ENCODE measurements at places on chromosomes 7 and 10.

- DNase-seq = no peak
These were observed 88.0 kb upstream of the CTTNBP2 start for GRCh38 chr7:117961235-117961634.

- no peak for DNase-seq
These were observed 150.9 kb upstream of the UNC5B start for GRCh38 chr10:71061472-71061871.

DNA sequence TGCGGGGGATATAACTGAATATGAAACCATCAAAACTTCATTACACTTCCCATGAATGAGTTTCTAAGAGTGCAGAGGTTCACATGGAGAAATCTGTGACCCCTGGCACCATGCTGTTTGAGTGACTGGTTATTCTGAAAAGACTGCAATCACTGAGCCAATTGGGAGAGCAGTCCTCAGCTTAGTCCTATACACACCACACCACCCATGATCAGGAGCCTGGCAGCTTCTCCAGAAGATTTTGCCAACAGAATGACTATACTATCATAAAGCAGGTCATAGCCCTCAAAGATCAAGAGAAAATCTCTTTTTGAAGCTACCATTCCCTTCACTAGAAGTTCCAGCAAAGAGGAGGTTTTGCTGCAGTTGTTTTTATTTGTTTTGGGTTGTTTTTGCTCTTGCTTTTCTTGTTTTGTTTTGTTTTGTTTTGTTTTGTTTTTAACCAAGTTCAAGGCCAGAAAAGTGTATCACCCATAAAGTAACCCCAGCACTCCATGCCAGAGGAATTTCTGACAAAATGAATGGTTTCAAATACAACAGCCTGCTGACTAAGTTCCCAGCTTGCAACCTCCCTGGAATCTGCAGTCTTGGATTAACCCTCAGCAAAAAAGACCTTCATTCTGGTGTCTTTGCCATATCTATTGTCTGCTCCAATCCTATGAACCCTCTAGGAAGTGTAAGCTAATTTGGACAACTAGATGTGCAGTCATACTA, 19.7 kb upstream of the HGF start:
- DNase-seq = no peak

GRCh38 chr10:96986200-96986856, 154.2 kb downstream of the LCOR start:
- DNase-seq = no peak

- no peak for DNase-seq
These were observed 246.9 kb upstream of the GLI3 start for GRCh38 chr7:42483886-42484285.

- DNase-seq = no peak
These were observed 148.9 kb downstream of the PARD3 start for GRCh38 chr10:34666008-34666704.

DNA sequence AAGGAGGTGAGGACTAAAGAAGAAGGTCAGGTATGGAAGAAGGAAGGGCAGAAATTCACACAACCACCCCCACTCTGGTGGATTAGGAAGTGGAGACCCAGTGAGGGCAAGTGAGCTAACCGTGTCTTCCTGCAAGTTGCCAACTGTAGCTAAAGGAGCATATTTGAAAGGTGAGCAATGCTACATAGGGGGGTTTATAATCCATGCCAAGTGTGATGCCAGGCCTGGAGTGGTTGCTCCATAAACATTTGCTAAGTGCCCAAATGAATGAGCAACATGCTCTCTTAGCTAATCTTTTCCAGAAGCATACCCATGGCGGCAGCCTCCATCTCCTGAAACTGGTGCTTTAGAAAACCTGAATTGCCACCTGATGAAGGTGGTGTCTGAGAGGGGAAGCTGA, 121.6 kb downstream of the LRRC18 start:
- no peak for DNase-seq

GRCh38 chr10:93072225-93072712, 1.4 kb upstream of the CYP26A1 start:
- DNase-seq = no peak

DNA sequence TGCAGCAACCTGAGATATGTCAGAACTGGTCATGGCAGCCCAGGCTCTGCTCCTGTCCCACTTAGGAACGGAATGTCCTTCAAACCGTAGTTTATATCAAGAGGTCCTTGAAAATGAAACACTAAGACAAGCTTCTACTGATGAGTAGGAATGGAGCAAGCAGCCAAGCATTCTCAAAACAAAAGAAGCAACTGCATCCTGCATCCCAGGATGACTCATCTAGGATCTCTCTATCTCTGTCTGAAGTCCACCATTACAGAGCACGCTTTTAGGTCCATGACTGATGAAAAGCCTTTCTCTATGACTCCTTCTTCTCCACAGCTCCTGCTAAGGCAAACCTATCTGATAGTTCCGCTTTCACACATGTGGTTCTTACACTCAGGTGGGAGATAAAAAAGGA, 16.3 kb downstream of the MBL2 start:
- no peak for DNase-seq

GRCh38 chr10:2197663-2198062, 460.3 kb upstream of the ADARB2 start:
- no peak for DNase-seq

DNA sequence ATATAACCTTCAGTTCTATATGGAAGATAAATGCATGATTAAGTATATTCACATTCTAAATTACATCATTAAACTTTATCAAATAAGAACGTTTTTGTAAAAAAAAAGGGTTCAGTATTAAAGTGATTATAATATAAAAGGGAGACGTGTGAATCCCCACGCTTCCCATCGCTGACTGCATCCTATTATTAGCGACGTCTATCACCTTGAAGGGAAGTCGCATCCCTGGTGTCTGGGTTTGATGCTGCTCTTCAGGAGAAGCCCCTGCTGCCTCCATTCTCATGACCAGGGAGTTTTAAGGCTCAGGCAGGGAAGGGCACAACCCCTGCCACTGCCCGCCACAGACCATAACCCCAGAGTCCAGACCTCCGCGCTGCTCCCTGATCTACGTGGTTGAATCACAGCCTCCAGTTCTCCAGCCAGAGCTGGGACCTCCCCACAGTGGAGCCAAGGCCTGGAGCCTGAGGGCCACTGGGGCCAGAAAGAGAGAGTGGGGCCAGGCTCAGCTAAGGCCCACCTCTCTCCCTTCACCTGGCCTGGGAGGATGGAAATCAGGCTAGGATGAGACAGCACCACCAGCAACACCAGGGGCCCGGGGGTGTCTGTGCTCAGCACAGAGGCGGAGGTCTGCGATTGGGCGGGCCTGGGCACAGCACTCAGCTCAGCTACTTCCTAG, 130.6 kb downstream of the TCERG1L start:
- no peak for DNase-seq

DNA sequence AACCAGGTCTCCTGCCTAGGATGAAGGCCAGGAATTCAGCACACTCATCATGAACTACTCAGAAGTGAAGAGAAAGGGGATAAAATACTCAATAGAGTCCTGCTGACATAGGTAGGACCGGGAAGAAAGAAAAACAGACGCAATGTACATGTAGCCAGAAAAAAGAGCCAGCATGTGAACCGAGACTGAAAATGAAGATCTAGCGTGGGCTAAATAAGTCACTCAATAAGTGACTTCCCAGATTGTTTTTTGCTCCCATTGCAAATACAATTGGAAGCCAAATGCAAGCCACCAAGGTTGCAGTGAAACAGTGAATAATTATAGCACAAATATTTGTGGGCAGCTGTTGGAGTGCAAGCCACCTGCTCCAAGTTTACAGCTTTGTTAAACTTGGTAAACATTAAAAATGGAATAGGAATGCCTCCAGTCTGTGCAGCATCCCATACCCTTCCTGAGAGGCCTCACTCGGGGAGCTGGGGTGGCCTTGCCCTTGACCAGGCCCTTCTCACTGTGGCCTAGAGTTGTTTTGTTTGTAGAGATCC, 34.7 kb upstream of the HPS1 start:
- no peak for DNase-seq

- DNase-seq = no peak
These were observed 13.7 kb downstream of the THSD7A start for GRCh38 chr7:11818281-11818680.

GRCh38 chr7:78020136-78020873, 221.7 kb downstream of the PHTF2 start:
- DNase-seq = no peak

DNA sequence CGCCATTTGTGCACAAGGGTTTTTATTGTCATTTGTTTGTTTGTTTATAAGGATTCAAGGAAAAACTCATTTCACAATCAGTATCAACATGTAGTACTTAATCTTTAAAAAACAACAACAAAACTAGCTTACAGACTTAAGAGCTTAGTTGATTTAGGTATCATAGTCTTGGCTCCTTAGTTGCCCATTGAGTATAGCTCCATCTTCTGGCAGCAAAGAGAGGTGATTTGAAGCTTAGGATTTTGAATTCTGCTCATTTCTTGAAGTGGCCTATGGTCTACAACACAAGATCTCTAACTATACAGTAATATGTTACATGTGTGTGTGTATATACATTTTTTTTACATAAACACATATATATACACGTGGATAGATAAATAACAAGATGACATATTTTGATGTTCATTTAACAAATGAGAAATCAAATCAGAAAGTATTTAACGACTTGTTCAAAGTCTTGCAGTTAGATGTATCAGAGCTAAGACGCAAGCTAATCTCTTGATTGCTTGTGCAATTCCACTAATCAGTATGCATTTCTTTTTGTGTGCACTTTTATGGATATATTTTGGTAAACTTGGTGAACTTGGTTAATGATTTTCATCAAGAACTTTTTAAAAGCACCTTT, 307.3 kb downstream of the CAMK1D start:
- no peak for DNase-seq

DNA sequence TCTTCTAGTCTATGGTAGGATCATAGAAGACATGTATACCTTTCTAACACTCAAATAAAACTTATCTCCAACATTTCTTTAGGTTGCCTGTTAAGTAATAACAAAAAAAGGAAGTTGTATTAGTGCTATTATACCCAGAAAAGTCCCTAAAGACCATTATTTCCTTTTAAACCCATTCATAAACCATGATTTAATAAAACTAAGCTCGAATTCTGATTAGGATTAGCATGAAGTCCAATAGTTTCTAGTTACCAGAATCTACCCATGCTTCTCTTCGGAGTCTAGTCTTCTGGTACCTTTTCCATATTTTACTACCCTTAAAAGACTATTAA, 62.7 kb downstream of the USP6NL start:
- no peak for DNase-seq

GRCh38 chr10:85175635-85176034, 847.2 kb downstream of the CCSER2 start:
- DNase-seq = no peak

GRCh38 chr10:75352650-75353049, 48.9 kb downstream of the ZNF503 start:
- no peak for DNase-seq

DNA sequence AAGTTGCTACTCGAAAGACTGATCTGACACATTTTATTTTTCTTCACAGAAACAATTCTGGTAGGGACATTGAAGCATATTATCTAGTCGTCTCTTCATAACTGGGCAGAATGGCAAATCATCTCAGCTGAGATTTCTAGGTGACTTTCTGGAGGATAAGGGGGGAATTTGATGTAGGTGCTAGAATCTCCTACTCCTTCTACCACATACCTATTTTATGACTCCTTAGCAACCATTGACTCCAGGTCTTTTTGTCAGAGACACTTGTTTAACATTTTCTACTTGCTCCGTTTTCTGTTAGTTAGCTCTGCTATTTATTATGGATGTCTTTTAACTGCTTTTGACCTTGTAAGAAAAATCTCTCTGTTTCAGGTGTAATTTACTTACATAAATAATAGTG, 380.9 kb upstream of the SEMA3C start:
- no peak for DNase-seq

GRCh38 chr10:36254199-36254598, 612.1 kb upstream of the FZD8 start:
- DNase-seq = no peak

GRCh38 chr7:95589766-95590165, 6.5 kb downstream of the PDK4 start:
- DNase-seq = no peak

DNA sequence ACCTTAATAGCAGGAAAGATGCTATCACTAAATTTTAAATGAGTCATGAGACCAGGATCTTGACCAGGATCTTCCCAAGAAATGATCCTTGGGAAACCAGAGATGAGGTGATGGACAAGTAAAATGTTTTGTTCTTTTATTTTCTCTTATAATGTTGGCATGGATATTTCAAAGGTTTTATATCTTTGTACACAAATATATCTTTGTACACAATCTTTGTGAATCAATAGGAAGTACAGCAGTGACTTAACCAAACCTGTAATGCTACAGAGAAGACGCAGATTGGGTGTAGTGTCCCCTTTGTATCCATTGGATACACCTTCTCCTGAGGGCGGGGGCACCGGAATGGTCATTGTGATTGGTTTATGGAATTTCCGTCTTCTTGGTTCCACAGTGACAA, 180.1 kb upstream of the CCDC6 start:
- DNase-seq = no peak

DNA sequence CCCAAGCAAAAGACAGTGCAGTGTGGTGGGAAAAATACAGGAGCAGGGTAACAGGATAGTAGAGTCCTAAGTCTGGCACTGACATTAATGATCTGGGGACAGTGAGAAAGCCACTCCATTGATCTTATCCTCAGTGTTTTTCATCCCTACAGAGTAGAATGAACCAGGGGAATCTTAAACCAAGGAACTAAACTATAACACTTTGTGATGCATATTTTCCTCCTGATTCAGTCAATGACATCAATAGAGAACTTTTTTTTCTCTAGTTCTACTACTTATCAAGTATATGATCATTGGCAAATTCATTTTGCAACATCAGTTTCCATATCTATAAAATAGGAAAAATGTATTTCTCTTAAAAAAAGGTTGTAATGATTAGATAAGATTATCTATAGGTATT, 151.1 kb downstream of the TMEM26 start:
- DNase-seq = no peak

- DNase-seq = no peak
These were observed 559.0 kb upstream of the ADARB2 start for GRCh38 chr10:2296179-2296891.

- no peak for DNase-seq
These were observed 349.3 kb upstream of the SEMA3D start for GRCh38 chr7:85535974-85536729.

- no peak for DNase-seq
These were observed 100.8 kb downstream of the CUBN start for GRCh38 chr10:17028798-17029197.

GRCh38 chr10:60367901-60368300, 21.8 kb downstream of the ANK3 start:
- no peak for DNase-seq

DNA sequence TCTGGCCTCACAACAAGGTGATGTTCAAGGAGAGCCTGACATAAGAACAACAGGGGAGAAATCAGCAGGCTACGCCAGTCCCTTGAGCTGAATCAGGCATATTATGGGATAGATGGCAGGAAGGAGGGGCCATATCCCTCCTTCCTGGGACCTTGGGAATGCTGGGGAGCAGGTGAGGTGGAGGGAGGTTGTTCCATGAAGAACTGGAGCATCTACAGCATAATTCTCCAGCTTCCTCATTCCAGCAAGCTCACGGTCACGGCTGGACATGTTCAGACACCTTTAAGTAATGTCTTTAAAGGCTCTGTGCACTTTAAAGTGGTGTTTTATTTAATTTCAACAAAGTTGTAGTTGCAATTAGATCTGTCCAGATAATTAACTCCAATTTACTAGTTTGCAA, 780.5 kb downstream of the TYW1 start:
- no peak for DNase-seq

- no peak for DNase-seq
These were observed 14.7 kb upstream of the SLC35B4 start for GRCh38 chr7:134331393-134331792.

Data from activated naive CD4-positive, alpha-beta T cell treated with anti-CD3 and anti-CD28 coated beads, Interleukin-2, amount 50 U/mL, for 72 hours (primary cell).